ENCODE measurements at places on chromosomes 5 and 9.

DNA sequence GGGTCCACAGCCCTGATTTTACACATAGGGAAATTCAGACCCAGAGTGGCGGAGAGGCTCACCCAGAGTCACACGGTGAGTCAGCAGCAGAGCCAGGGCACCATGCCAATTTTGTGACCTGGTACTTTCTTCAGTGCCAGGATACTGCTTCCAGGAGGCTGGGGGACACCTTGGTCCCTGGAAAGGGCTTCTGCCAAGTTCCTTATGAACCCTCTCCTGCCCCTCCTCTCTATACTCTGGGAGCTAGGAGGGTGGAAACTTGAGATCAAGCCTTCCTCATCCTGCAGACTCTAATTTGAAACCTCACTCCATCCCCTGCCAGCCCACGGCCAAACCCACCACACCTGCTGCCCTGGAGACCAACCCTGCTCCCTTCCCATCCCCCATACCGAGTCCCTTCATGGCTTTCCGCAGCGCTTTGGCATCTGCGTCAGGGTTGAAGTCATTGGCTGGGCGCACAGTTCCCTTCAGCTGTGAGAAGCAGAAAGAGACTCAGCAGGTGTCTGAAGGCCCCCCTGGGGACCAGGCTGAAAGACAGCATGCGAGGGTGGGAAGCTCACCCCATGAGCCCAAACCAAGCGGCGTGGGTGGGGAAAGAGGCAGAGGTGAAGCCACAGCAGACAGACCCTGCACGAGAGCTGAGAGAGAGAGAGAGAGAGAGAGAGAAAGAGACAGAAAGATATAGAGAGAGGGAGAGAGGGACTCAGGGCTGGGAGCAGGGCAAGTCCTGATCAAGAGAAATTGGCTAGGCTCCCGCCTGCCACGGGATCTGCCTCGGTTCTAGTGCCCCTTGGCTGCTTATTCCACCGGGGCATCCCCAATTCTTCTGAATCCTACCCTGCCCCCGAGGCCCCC lies 33.5 kb downstream of the ANXA6 start:
- no peak for DNase-seq

DNA sequence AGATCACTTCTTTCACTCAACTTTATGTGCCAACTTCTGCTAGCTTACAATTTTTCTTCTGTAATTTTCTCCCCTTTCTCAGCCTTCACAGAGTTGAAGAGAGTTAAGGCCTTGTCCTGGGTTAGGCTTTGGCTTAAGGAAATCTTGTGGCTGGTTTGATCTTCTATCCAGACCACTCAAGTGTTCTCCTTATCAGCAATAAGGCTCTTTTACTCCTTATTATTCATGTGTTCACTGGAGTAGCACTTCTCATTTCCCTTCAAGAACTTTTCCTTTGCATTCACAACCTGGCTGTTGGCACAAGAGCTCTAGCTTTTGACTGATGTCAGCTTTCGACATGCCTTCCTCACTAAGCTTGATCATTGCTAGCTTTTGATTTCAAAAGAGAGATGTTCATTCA lies 86.9 kb upstream of the ALDH1B1 start:
- DNase-seq = no peak

GRCh38 chr5:89047571-89047970 lies 164.6 kb upstream of the MEF2C start:
- DNase-seq = no peak

DNA sequence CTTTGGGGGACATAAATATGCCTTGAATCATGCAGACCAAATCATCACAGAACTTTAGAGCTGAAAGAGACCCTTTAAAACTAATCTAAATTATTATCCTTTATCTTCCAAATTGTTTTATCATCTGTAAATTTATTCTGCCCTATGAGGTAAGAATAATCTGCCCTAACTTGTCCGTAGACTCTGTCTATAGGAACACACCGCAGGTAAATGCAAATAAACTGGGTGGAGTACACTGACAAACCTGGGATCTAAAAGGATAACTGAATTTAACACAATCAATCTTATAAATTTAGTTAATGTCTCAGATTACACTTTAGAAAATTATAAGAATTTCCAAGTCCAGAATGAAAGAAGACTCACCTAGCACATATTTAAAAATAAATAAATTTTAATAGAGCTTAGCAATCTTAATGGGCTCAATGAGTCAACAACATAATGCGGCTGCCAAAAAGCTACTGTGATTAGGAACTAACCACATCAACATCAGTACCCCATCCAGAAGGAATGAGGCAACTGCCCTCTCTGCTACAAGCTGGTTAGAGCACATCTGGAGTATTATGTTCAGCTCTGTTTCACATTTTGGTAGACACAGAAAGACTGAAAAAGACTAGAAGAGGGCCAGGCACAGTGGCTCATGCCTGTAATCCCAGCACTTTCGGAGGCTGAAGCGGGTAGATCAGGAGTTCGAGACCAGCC lies 5.6 kb downstream of the MEGF9 start:
- DNase-seq = no peak

DNA sequence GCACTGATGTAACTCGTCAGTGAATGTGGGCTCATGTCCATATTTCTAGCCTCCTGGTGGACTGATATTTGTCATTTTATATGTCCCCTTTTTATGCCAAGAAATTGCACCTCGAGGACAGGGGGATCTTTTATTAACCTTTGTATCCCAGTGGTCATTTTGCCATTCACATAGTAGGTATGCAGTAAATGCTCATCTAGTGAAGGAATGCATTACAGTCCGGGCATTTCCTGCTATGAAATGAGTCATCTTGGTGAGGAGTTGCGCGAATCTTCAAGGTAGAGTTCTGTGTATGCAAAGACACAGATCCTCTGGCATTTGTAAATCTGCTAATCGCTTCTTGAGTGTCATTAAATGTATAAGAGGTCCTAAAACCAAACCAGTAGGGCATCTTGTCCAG lies 755.5 kb upstream of the ADAMTS16 start:
- no peak for DNase-seq

DNA sequence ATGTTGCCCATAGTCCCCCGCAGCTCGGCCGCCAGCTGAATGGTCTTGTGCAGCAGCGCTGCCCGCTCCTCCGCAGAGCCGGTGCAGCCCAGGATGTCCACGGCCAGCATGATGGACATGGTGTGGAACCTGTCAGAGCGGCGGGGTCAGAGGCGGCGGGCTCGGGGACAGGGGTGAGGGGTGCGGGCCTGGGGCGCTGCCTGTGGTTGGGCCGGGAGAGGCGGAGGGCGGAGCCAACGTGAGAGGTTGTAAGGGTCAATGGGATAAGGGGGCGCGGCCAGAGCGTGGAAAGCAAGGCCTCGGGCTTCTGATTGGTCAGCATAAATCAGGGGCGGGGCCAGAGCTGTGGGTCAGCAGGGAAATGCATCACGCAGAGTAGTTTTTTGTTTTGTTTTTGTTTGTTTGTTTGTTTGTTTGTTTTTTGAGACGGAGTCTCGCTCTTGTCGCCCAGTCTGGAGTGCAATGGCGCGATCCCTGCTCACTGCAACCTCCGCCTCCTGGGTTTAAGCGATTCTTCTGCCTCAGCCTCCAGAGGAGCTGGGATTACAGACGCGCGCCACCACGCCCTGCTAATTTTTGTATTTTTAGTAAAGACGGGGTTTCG lies 6.8 kb upstream of the TOR2A start:
- no peak for DNase-seq

DNA sequence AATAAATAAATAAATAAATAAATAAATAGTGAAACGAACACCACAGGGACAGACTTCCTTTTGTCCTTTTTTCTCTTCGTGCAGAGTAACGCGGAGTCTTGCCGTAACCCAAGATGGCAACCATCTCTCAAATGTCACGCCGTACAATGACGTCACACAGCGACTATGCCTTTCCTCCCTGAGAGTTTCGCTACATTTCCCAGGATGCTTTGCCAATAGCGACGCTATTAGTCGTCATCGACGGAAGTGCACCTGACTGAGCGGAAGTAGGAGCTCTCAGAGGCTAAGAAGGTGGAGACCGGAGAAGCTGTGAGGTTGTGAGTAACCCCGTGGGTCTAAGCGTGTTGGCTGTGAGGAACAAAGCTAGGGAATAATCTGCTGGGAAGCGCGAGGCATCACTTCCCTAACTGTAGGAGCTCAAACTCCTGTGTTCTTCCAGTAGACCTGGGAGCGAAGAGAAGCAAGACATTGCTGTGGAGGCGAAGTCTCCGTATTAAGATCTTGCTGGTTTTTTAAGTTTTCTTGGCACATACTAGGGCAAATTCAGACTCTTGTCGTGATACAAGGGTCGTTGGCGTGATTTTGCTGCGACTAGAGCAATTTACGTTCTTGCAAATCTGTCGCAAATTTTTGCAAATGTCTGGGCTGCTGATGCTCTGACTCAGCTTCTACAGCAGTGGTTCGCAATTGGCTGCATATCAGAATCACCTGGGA lies at the start of gene TTC1:
TTC1 (plus strand) TSS at position 263 of the 714 bp plus-strand sequence. CDS start 1,390 bp downstream, outside the sequence.
- peak; percentile 94 for DNase-seq

- peak; percentile 1 for DNase-seq
Observed at GRCh38 chr5:1511651-1512540, 11.9 kb downstream of the LPCAT1 start.

DNA sequence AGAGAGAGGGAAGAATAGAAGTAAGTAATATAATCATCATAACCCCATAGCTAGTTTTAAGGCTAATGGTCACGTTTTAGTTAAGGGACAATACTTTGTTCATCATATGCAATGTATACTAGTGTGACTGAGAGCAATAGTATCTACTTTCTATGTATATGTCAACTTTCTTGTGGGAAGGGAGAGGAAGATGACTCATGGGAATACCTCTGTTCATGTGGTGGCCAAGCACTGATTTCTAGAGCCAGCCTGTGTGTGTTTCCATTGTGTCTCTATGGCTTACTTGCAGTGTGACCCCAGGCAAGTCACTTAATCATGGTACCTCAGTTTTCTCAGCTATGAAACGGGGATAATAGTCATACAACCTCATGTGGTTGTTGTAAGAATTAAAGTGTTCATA lies 639.6 kb downstream of the CETN3 start:
- no peak for DNase-seq

DNA sequence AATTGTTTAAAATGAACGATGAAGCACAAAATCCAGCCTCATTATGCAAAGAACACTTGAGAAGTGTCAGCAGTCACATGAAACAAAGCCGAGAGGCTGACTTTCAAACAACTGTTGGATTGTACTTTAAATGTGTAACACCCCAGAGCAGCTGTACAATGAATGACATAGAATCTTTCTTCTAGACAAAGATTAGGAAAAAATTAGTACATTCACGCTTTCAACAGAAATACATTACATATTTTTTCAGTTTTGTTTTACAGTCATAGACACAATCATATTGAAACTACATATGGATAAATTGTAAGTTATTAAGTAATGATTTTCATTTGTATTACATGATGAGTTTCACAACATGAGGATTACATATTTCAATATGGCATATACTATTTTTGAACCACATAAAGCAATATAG lies 10.6 kb upstream of the AGXT2 start:
- DNase-seq = no peak

GRCh38 chr5:151151793-151152192 lies 5.8 kb downstream of the ANXA6 start:
- no peak for DNase-seq

- no peak for DNase-seq
Observed at GRCh38 chr9:86942281-86943200, 4.8 kb downstream of the GAS1 start.

DNA sequence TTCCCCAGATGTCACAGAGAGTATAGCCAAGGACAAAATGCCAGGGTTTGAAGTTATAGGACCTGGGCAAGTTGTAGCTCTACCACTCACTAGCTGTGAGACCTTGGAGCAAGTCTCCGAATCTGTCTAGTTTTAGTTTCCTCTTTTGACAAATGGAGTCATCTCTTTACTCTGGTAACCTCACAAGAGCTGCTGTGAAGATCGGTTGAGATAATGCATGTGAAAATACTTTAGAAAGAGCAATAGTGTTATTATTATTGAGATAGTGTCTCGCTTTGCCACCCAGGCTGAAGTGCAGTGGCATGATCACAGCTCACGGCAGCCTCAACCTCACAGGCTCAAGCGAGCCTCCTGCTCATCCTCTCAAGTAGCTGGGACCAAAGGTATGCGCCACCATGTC lies 117.9 kb upstream of the NR5A1 start:
- DNase-seq = no peak

DNA sequence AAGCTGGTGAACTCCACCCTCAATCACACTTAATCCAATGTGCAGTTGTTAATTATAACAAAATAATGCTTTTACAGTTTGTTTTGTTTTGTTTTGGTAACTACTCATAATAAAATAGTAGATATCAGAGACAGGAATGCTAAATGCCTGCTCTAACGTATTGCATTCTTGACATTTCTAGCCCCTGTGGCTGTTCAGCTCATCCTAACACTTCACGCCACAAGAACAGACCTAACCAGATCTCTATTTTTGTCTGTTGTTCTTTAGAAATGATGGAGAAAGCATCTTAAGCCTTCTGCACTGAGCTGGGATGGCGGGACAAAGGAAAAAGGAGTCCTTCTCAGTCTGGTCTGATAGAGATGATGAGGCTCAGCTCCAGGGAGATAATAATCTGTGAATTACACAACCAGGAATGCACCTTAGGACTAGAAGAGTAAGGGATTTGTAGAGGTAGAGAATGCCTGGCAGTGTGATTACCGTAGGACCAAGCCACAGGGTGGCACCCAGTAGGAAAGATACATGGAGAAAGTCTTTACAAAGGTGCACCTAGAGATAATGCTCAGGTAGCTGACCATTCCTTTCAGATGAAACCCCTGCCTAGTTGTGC lies 628.8 kb downstream of the PDE4D start:
- no peak for DNase-seq

DNA sequence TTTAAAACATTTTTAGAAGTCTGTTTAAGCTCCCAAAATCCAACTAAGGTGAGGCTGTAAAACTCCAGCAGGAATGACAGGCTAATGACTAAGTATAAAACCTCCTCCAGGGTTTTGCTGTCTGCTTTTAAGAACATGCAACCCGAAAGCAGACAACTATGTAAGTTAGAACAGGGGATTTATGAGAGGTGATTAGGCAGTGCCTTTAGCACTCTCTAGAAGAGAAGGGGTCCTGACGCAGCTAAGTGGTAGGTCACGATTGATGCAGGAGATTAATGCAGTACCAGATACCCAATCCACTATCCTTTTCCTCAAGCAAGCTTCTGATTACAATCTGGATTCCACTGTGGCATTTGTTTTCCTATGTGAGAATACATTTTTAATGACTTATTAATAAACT lies 25.9 kb downstream of the HOMER1 start:
- no peak for DNase-seq

- DNase-seq = no peak
Observed at GRCh38 chr9:114413861-114414301, 26.1 kb upstream of the AKNA start.

- DNase-seq = no peak
Observed at GRCh38 chr9:123772967-123773366, 157.0 kb downstream of the DENND1A start.

DNA sequence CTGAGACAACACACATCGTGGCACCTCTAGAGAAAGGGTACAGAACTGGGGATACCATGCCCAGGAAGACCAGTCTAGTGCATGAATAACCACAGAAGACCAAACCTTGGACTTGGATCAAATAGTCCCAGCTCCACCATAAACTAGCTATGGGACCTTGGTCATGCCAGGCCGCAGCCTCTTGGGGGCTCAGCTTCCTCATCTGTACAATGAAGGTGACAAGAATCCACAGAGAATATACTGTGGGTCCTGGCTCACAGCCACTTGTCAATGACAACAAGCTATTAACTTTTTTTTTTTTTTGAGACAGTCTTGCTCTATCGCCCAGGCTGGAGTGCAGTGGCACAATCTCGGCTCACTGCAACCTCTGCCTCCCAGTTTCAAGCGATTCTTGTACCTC lies 3.9 kb downstream of the KYAT1 start:
- no peak for DNase-seq
